NCI-H187 (cell line): ENCODE measurements at places on chromosomes 6 and 20.

GRCh38 chr20:32356622-32357374, 1.3 kb upstream of the ASXL1 start:
- DNase-seq: no peak

GRCh38 chr6:126531840-126532239, 191.9 kb downstream of the CENPW start:
- DNase-seq: no peak

DNA sequence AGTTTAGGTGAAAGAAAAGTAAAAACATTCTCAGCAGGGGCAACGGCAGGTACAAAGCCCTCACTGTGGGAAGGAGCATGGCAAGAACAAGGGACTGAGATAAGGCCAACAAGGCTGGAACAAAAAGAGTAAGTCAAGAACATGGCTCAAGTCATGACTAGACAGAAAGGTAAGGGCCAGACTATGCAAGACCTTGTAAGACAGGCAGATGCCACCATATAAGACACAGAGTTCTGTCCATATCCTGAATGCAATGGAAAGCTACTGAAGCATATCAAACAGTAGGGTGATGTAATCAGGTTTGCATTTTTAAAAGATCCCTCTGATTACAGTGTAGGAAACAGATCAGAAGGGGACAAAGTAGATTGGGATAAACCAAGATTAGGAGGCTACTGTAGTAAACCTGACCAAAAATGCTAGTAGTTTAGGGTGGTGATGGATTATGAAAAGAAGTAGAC, 5.5 kb downstream of the REV3L start:
- no peak for DNase-seq

DNA sequence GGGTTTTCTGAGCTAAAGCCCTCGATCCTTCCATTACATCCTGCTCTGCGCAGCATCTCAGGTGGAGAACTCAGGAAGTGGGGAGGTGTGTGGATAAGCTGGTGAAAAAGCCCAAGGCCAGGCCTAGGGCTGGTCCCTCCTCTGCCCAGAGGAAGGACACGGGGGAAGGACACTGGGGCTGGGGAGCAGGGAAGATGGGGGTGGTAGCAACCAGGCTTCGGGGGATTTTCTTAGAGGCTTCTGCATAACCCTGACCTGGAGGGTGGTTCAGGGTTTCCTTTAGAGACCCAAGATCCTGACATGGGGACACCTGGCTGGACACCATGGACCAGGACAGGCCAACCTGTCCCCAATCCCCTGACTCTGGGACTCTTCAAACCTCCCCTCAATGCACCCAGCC, 37.9 kb downstream of the SUN5 start:
- no peak for DNase-seq

- DNase-seq: no peak
Measured at GRCh38 chr6:64259372-64259771, 623.8 kb downstream of the PHF3 start.

DNA sequence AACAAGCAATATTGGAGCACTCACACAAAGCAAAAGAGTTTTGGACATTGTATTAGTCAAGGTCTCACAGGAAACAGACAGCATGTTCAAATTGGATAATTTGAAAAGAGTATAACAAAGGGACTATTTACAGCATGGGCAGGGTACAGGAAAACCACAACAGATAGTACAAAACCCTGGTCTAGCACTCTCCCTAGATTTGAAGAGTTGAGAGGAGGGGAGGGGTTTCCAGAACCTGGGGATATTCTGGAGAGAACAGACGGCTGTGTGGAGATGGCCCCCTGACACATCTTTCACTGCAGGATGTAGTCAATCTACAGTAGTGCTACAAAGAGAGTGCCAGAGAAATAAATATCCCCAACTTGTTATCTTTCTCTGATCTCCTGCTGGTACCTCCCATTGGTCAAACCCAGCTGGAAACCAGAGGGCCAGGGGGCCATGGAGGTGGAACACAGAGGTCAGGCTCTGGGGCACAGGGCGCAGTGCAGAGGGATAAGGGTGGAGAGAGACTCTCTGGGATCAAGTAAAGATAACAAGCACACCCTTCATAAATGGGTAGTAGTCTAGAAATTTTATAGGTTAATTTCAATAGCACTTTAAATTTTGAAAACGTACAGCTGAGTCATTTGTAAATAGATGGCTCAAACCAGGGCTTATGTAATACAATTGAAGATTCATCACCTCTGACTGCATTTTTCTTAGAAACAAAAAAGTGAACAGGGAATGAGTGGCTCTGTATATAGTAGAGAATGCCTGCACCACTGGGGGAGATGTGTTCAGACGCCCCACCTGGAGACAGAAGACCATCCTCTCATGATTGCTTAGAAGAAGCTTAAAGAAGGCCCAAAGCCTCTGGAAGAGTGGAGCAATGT, 25.7 kb downstream of the RCAN2 start:
- no peak for DNase-seq
